ENCODE measurements at places on chromosomes 6 and 20.

GRCh38 chr6:34098045-34098936 is 47.6 kb downstream of the GRM4 start:
- DNase-seq: no peak

- no peak for DNase-seq
Observed at GRCh38 chr6:111553580-111553979, 52.1 kb downstream of the TRAF3IP2 start.

GRCh38 chr6:14212020-14212419 is 94.4 kb downstream of the CD83 start:
- no peak for DNase-seq

GRCh38 chr6:158787395-158787794 is 31.8 kb downstream of the EZR start:
- DNase-seq: no peak

- no peak for DNase-seq
Observed at GRCh38 chr20:43900121-43900466, 14.6 kb upstream of the TOX2 start.

GRCh38 chr6:99501762-99502161 is 13.5 kb downstream of the USP45 start:
- no peak for DNase-seq

DNA sequence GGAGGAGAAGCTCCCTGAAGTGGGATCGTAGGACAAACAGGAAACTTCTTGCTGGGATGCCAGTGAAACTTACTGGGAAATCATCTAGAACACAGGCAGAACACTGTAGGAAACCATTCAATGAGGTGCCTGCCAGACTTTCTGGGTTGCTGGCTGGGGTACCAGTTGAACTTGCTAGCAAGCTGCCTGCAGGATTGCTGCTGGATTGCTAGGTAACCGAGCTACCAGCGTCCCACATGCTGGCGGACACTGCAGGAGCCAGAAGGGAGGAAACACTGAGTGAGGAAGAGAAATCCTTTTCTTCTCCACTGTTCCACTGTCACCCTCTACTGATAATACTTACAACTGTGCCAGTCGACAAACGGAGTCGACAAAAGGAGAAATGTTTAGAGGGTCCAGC is 91.3 kb upstream of the SLC35B3 start:
- DNase-seq: no peak
